ENCODE measurements at places on chromosomes 2 and 18.

DNA sequence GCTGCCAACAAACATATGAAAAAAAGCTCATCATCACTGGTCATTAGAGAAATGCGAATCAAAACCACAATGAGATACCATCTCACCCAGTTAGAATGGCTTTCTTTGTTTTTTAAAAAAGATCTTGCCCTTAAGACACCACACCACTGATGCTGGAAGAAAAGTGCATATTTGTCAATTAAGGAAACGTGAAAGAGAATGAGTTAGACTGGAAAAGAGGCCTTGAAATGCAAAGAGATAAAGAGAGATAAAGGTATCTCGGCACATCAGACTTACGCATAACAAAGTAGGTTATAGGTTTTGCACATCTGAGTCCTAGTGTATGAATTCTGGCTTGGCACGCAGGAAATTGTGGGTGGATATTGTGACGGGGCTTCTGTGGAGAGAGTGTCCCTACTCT, 149.5 kb downstream of the MTX2 start:
- DNase-seq = no peak

- no peak for DNase-seq
Measured at GRCh38 chr2:146124741-146125140, 1604.8 kb upstream of the ZEB2 start.

GRCh38 chr2:152506843-152507242, 171.9 kb downstream of the FMNL2 start:
- DNase-seq = no peak

DNA sequence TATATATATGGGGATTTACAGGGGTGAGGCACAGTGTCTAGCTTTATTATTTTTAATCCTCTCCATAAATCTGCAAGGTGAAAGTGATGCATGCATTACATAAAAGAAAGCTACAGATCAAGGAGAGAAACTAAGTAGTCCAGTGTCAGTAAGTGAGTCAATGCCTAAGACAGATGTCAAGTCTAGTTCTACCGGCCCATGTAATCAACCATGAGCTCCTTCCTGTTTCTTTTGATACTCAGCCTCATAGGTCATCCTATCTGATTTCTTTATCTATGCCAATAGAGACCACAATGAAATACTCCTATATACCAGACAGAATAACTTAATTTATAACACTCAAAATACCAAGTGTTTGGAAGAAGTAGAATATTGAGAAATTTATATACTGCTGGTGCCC, 20.2 kb upstream of the GYPC start:
- no peak for DNase-seq

DNA sequence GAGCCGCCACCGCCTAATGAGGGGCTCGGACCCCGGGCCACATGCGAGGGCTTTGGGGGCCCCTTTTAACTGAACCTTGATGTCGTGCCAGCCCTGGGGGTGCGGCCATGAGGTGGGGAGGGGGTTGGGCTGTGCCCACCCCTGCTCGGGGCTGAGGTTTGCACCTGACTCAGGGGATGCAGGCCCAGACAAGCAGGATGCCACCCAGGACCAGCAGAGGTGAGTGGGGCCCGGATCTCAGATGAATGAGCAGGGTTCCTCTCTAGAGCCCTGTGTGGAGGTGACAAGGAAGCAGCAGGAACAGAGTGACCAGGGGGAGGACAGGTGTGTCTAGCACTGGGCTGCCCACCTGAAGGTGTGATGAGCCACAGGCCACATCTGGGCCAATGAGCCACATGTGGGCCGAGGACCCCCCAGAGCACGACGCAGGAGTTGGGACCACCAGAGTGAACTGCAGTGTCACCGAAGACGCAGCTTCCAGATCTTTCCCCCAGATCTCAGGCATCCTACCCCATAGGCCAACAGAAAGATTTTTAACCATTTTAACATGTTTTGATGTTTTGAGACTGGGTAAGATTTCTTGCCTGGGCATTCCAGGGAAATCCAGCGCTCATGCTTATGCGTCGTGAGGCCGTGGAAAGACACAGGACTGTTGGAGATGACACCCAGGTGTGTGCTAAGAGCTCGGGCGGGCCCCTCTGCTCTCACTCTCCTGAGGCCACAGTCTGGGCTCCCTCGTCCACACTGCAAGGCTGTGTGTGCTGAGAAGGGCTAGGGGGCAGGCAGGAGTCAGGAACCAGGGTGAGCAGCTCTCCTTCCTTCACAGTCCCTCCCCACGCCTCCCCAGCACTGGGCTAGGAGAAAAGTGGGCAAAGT, 73.6 kb downstream of the DDX1 start:
- DNase-seq = no peak

DNA sequence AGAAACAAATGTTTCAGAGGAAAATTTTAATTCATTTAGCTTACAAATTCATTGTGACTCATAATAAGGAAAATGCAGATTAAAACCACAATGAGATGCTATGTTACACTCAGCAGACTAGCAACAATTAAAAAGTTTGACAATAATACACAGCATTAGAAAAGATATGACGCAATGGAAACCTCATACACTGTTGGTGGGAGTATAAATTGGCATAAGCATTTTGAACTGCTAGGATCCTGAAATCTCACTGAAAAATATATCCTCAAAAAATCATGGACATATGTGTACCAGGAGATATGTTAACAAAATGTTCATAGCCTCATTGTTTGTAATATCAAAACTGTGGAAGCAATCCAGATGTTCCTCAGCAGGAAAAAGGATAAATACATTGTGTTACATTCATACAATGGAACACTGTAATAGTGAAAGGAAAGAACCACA, 13.7 kb downstream of the CALCRL start:
- DNase-seq = no peak

DNA sequence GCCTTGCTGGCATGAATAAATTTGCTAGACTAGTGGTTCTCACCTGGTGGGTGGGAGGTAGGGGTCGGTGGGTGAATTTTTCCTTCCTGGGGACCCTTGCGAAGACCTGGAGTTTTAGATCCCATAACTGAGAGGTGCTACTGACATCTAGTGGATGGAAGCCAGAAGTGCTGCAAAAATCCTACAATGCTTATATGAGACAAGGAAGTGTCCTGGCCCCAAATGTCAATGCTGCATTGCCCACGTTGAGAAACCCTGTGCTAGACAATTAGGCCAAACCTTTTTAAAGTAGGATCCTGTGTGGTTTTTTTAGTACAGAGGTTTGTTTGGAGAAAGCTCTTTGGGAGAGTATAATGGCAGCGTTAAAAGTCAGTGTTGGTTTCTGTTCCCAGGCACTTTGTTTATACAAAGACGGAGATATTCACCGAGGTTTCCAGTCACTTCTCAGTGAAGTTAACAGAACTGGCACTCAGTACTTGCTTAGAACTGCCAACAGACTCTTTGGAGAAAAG, 9.6 kb downstream of the SERPINB8 start:
- DNase-seq = no peak
